ENCODE measurements at places on chromosomes 4 and X. TPM values are rescaled to one million over a fixed set of nuclear protein-coding genes. Genes with fewer than 3 reads are reported as not detected.

Gene MEPE
- total RNA-seq: not detected

Gene SSX2B
- not detected for total RNA-seq

Gene ARMCX4
- total RNA-seq: 3.7 TPM

Gene MAGEC2
- total RNA-seq: not detected

Gene DCHS2
- total RNA-seq: under 0.01 TPM

Gene ZRSR2
- 4.4 TPM for total RNA-seq

Gene RBMXL3
- not detected for total RNA-seq

Gene KLF3
- total RNA-seq: 14.8 TPM

Gene CD38
- under 0.01 TPM for total RNA-seq

Gene RBM10
- 41.6 TPM for total RNA-seq

Gene CT45A7
- not detected for total RNA-seq

Gene TLL1
- under 0.01 TPM for total RNA-seq

Gene ASMT
- total RNA-seq: not detected

Gene PFKFB1
- total RNA-seq: 0.19 TPM

Gene SLC7A11
- total RNA-seq: 50.8 TPM

Gene FNIP2
- 47.7 TPM for total RNA-seq

Gene ITGB1BP2
- 24.3 TPM for total RNA-seq

Gene PLP1
- not detected for total RNA-seq

Gene RBM41
- total RNA-seq: 11.5 TPM

Gene MAGEB17
- not detected for total RNA-seq

Gene CT45A2
- total RNA-seq: not detected

Gene ABCG2
- total RNA-seq: 1.7 TPM

Gene ADH1A
- 0.19 TPM for total RNA-seq

Gene ARAP2
- total RNA-seq: 0.40 TPM

Gene MAPK10
- 26.1 TPM for total RNA-seq

Gene TENM3
- 0.13 TPM for total RNA-seq

Gene ADH4
- total RNA-seq: not detected

Gene IRF2
- 20.5 TPM for total RNA-seq

Gene SFRP2
- not detected for total RNA-seq

Gene PLXNB3
- total RNA-seq: 4.3 TPM

Gene PNCK
- total RNA-seq: 0.06 TPM

Gene C4orf50
- total RNA-seq: not detected

Gene KIF4A
- 11.4 TPM for total RNA-seq

Gene TASL
- total RNA-seq: not detected

Gene F9
- total RNA-seq: not detected

Gene UGT2B7
- not detected for total RNA-seq

All from aortic smooth muscle cell (primary cell).